Activated CD4-positive, alpha-beta memory T cell treated with anti-CD3 and anti-CD28 coated beads, Interleukin-2, amount 10 ng/mL, durations not matched to agents 7 days and 5 days (primary cell): ENCODE measurements at places on chromosomes 13 and 19. TPM values are rescaled to one million over a fixed set of nuclear protein-coding genes. Genes with fewer than 3 reads are reported as not detected.
A peak's percentile ranks its signal among the peaks of the same experiment; 100 is the strongest.

FBXL3 gene
- total RNA-seq = 38.6 TPM

OR10H1 gene
- total RNA-seq = not detected

ATP4A gene
- not detected for total RNA-seq

DNA sequence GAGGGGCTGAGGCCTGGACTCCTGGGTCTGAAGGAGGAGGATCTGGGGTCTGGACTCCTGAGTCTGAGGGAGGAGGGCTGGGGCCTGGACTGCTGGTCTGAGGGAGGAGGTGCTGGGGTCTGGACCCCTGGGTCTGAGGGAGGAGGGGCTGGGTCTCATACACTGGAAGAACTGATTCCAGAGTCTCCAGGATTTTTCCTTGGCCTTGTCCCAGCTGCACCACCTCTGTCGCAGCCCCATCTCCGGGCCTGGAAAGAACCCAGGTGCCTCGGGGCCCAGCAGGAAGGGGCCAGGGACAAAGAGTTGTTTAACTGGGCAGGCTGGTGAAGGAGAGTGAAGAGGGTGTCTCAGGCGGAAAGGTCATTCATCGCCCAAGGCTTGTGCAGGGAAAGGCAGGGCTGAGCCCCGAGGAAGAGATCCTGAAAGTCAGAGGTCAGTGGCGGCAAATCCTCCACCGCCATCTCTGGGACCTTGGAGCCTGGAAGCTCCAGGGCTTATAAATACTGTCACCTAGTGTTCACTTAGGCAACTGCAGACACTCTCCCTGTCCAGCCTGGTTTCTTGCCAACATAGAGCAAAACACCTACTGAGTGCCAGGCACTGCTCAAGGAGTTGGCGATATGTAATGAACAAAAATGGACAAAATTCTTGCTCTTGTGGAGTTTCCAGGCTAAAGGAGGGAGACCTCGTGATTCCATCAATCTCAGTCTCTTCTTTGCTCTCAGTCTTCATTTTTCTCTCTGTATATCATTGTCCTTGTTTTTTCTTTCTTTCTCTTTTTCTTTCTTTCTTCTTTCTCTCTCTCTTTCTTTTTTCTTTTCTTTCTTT, 4.4 kb upstream of the KCNN4 start:
- peak; percentile 65 for DNase-seq

DNA sequence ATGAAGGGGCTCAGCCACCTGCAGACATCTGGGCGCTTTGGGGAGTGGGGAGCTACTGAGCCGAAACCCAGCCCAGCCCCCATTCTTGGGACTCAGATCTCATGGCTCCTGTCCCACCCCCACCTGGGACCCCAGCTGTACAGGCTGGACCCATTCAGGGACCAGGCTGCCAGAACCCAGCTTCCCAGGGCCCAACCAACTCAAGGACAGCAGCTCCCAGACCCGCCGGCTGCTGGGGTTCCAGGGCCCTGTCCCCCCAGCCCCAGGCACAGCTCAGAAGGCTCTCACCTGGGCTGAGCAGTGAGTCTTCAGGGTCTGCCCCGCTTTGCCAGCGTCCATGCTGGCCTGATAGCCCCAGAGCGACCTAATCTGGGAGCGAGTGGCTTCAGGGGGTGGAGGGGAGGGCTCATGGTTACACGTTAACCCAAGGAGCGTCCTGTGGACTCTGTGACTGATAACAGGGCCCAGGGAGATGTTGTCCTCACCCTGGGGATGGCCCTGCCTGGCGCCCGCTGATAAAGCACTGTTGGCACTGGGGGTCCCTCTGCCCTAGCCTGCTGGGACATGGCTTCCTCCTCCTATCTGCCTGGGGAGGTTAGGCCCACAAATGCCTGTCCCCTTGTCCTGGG, at the start of gene TMEM86B:
Gene TMEM86B, minus strand, starts transcription at position 361 of the 629 bp plus-strand sequence. Its CDS starts 22 bp downstream, at position 339.
- no peak for DNase-seq

- DNase-seq = no peak
Observed at GRCh38 chr13:41970022-41970421, 9.1 kb upstream of the VWA8 start.

DNA sequence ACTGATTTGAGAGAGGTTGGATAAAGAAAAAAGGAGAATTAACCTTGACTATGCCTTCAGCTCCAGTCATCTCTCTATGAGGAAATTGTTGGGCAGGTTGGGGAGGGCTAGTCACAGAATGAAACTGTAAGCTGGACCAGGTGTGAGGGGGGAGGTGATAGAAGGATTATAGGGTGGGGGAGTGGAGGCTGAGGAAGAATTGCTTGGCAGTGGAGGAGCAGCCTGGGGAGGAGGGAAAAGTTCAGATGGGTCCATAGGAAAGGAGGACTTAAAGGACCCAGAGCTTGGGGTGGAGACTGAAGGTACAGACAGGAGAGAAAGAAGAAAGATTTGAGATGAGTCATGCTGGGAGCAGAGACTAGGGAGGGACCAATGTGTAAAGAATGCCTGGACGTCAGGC, 8.2 kb upstream of the ZNF431 start:
- no peak for DNase-seq

DNA sequence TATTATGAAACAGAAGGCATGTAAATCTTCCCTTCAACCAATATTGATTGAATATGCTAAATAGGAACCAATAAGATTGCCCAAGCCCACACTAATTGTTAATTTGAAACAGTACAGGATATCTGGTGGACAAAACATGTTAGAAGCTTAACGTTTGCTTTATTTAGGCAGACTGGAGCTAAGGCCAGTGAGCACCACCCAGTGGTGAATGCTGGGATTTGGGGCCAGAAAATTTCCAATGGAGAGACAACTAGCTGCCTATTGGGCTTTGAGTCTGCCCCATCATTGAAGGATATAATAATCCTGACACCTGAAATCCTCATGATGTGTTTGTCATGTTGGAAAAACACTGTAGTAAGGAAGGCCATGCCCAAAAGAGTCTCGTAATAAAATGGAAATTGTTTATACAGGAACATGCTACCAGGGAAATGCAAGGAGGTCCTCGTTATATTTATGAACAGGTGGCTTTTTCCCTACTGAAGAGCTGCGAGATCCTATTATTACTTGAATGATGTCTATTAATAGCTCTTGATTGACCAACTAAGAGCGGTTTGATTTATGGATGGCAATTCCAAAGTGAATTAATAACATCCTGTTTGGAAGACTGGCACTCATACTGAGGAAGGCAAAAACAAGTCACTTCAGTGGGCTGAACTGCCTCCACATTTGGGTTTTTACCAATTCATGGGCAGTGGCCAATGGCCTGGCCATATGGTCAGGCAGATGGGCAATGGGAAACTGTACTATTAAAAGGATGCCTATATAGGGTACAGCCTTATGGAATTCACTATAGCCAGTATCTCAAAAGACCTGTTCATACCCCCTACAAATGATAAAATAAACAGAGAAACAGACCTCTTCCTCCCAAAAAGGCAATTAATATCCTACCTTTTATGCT, 8.7 kb downstream of the SIGLECL1 start:
- DNase-seq = peak; percentile 78

GRCh38 chr13:108425056-108425455, 155.5 kb downstream of the TNFSF13B start:
- no peak for DNase-seq

- DNase-seq = no peak
Observed at GRCh38 chr13:54415753-54416366, 1387.2 kb downstream of the OLFM4 start.

GRCh38 chr19:29795461-29796172, 16.2 kb upstream of the CCNE1 start:
- no peak for DNase-seq

GRCh38 chr13:50119591-50119990, 104.3 kb downstream of the KCNRG start:
- no peak for DNase-seq

GRCh38 chr19:14545716-14546082, 16.3 kb downstream of the TECR start:
- DNase-seq = no peak
